ENCODE measurements at places on chromosomes 3 and 15.

DNA sequence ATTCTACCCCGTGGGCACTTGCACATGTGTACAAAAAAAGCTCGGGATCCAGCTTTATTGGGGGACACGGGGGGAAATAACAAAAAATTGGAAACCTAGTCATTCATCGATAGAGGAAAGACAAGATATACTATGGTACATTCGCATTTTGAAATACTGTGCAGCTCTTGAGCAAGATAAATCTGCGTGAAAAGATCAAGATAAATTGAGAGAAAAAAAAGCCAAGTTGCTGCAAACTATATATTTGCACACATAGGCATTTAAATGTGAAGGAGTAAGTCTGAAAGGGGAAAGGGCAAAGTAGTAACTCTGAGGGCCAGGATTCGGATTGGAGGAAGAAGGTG lies 620 bp upstream of the UBR1 start:
- DNase-seq: no peak

- DNase-seq: no peak
Observed at GRCh38 chr3:139695426-139696313, 17.9 kb upstream of the NMNAT3 start.

DNA sequence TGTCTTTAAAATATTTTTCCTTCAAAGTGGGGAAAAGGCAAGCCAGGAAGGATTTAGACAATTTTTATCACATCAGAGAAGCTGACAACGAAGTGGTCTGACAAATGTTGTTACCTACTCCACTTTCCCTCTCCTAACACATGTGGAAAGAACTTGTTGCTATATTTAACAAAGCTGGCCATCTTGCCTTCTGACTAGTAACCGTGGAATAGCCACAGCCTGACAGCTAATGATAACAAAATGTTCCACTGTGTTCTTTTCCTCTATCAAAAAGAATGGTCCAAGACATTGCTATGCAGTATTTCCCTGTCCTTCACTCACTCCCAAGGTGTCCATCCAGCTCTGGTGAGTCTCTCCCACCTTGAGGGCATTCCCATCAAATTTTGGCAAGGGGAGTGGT lies 481.4 kb upstream of the THBS1 start:
- DNase-seq: no peak

GRCh38 chr3:150682824-150683223 lies 20.9 kb downstream of the ERICH6 start:
- no peak for DNase-seq

- no peak for DNase-seq
Observed at GRCh38 chr3:15815696-15816095, 17.9 kb upstream of the ANKRD28 start.

DNA sequence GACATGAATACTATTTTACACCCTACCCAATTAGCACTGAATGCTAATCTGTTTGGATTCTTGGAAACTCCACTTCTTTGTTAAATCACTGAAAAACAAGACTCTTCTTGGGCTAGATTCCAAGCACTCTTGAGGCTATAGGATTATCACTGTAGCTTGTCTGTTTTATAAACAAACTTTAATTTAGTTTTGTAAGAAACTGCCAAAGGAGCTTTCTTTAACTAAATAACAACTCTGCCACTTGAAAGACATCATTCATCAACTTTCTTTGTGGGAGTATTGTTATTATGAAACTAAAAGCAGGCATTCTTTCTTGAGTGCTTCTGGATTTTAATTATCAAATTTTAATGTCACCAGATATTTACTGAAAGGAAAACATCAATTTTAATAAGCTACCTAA lies 24.1 kb downstream of the CBLB start:
- DNase-seq: no peak

DNA sequence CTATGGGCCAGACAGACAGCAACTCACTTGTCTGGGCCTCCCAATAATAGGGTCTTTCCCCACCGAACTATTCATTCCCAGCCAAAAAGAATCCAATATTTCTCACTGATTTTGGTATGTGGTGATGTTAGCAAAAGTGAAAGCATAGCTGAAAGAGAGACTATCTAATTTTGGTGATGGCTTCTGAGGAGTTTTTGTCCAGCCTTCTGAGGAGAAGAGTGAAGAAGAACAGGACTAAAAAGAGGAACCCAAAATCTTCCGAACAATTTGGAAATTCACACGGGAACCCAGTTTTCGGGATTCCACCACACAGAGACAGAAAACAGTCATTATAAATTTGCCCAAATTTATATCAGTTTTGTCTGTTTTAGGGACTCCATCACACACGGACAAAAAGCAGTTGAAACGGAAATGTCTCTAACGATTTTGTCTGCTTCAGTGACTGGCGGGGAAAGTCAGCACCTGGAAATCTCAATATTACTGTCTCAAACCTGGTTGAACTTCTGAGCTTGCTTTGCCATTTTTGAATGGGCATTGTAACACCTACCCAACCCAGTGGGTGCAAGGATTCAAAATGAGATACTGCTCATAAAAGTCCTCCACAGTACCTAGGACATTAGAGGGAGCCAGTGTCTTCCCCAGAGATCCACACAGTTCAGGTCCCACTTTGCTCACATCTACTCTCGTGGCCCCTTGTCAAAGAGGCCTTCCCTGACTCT lies 9.1 kb downstream of the CD80 start:
- DNase-seq: no peak

DNA sequence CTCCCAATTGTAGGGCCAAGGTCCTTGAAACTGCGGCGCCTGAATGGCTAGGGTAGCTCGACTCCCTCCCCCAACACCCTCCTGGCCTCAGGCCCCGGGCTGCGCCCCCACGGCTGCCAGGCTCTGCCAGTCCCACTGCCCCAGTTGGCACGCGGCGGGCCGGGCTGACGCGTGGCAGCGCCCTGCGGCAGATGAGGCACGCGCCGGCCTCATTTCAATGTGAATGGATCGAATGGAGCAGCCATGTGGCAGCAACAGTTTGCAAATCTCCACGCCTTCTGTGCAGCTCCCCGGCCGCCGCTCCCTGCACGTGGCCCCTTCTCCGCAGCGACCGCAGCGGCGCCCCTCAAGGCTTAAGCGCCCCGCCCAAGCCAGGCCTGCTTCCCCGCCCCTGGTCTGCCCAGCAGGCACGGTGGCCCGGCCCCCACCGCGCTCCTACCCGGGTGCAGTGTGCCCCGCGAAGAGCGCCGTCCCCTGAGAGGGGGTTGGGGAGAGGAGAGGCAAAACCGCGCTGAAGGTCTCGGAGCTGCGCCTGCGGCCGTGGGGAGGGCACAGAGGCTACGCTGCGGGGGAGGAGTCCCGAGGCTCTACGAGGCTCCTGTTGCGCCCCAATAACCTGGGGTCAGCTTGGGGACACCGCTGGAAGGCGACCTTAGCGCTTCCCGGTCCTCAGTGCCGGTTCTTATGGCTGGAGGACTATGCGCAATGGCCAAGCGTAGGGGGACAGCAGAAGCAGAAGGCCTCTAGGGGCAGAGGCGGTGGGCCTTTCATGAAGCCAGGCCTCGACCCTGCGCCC lies 3.1 kb upstream of the DLL4 start:
- DNase-seq: no peak

- DNase-seq: no peak
Observed at GRCh38 chr3:41434781-41435180, 235.5 kb downstream of the CTNNB1 start.

GRCh38 chr3:146313746-146314111 lies 62.8 kb upstream of the PLSCR4 start:
- DNase-seq: no peak

Measured in right atrium auricular region (tissue), 2 donors.